ENCODE measurements at places on chromosomes 7 and 10. TPM values are rescaled to one million over a fixed set of nuclear protein-coding genes. Genes with fewer than 3 reads are reported as not detected.
A peak's percentile ranks its signal among the peaks of the same experiment; 100 is the strongest.

DNA sequence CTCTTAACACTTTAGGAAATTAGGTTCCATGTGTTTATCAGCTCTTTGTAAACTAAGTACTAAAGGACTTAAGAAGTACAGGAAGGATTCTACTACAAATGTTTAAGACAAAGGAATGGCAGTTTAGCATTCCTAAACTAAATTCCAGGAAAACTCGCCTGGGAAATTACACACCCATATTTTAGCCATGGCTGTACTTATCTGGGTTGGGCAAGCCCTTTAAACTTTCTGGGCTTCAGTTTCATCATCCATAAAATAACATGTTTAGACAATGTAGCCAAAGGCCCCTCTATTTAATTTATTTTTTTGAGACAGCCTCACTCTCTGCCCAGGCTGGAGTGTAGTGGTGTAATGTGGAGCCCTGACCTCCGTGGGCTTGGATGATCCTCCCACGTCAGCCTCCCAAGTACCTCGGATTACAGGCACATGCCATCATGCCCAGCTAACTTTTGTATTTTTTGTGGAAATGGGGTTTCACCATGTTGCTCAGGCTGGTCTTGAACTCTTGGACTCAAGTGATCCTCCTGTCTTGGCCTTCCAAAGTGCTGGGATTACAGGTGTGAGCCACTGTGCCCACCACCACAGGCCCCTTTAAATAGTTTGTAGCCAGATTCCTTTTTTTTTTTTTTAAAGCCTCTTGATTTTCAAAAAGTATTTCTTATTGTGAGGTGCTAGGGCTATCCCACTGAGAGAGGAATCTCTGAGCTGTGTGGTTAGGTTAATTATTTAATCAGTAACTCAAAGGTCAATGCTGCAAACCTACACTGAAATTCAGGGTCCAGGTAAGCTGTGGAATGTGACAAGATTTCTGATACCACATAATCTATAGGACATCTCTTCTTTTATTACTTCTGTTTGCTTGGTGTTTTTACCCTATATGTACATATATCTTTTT is 32.1 kb downstream of the TMEM60 start:
- peaks cover 11% of the 10 kb centered on the region for H3K4me1 ChIP-seq
- H3K4me3 ChIP-seq, result no peak overlapping the region
- H3K27ac ChIP-seq, result no peak overlapping the region

DNA sequence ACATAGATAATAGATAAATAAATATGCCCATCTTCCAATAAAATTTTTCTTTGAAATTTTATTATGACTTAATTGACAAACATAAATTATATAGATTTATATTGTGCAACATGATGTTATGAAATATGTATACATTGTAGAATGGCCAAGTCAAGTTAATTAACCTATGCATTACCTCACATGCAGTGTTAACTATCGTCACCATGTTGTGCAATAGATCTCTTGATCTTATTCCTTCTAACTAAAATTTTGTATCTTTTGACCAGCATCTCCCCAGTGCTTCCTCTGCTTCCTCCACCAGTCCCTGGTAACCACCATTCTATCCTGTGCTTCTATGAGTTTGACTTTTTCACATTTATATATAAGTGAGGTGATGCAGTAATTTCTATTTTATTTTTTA is 259.6 kb downstream of the SUGCT start:
- no peaks in the 10 kb centered on the region for H3K36me3 ChIP-seq
- H3K4me1 ChIP-seq, result no peaks in the 10 kb centered on the region
- no peak for DNase-seq
- H3K4me3 ChIP-seq, result no peak overlapping the region
- no peak overlapping the region for H3K27ac ChIP-seq

DNA sequence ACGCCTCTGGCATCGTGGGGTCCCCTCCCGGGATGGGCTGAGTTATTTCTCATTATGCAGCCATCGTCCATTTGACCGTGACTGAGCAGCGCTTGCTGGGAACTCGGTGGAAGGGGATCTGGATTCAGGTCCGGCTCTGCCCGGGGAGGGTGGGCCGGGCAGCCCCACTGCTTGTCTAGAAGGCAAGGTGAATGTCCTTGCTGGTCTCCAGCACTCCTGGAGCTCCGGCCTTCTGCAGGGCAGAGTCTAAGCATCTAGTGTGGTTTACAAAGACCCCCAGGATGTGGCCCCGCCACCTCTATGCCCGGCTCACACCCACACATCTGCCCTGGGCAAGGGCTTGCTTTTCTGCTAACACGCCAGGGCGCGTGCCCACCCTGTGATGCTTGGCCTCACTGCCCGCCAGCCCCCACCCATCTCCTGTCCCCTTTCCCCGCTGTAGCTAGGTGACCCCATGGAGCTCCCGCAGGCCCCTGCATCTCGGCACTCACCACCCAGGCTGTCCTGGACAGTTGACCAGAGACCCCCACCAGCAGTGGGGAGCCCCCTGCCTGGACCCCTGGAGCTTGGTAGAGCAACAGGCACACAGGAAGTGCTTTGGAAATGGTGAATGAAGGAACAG is 151.0 kb upstream of the CHST15 start:
- H3K36me3 ChIP-seq, result no peaks in the 10 kb centered on the region
- DNase-seq, result no peak
- no peaks in the 10 kb centered on the region for H3K27me3 ChIP-seq
- no peak overlapping the region for H3K4me3 ChIP-seq

- no peaks in the 10 kb centered on the region for H3K27me3 ChIP-seq
- no peak for DNase-seq
- no peak overlapping the region for H3K27ac ChIP-seq
- peaks cover 13% of the 10 kb centered on the region for H3K36me3 ChIP-seq
Measured at GRCh38 chr7:150566123-150566522, 1.1 kb upstream of the GIMAP4 start.

- no peaks in the 10 kb centered on the region for H3K4me1 ChIP-seq
- H3K27me3 ChIP-seq, result no peaks in the 10 kb centered on the region
- no peaks in the 10 kb centered on the region for H3K36me3 ChIP-seq
- no peak overlapping the region for H3K4me3 ChIP-seq
Measured at GRCh38 chr10:17801507-17801906, 7.6 kb upstream of the MRC1 start.

DNA sequence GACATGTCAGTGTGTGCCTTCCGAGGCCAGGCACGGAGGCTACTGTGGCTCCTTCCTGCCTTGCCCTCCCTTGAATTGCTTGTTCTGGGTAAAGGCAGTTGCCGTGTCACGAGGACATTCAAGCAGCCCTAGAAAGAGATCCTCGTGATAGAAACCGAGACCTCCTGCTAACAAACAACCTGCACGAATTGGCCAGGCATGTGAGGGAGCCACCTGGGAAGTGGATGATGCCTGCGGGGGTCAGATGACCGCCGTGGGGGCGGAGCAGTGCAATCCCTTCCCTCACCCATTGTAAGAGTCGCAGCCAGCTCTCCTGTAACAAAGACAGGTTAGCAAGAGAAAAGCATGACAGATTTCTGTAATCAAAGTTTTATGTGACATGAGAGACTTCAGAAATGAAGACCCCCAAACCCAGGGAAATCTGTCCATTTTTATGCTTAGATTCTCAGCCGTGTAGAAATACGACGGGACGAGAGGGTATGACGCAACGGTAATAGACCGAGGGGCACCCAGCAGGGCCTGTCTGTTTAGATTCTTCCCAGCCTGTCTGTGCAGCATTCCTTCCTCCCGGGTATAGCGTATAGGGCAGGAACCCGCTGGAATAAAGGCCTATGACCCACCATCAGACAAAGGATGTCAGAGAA is 241.7 kb downstream of the GATA3 start:
- H3K4me1 ChIP-seq, result no peaks in the 10 kb centered on the region
- DNase-seq, result no peak

- no peaks in the 10 kb centered on the region for H3K36me3 ChIP-seq
- no peak for DNase-seq
- H3K27me3 ChIP-seq, result no peaks in the 10 kb centered on the region
- H3K4me1 ChIP-seq, result no peaks in the 10 kb centered on the region
- H3K27ac ChIP-seq, result no peak overlapping the region
Measured at GRCh38 chr10:71632200-71632820, 87.3 kb downstream of the C10orf105 start.

- H3K36me3 ChIP-seq, result no peaks in the 10 kb centered on the region
- no peaks in the 10 kb centered on the region for H3K27me3 ChIP-seq
- H3K4me3 ChIP-seq, result no peak overlapping the region
- no peak overlapping the region for H3K27ac ChIP-seq
Measured at GRCh38 chr7:91320366-91321078, 56.3 kb downstream of the FZD1 start.

- no peak overlapping the region for H3K4me3 ChIP-seq
- no peak for DNase-seq
Measured at GRCh38 chr7:128948976-128949760, 11.4 kb downstream of the IRF5 start.

DNA sequence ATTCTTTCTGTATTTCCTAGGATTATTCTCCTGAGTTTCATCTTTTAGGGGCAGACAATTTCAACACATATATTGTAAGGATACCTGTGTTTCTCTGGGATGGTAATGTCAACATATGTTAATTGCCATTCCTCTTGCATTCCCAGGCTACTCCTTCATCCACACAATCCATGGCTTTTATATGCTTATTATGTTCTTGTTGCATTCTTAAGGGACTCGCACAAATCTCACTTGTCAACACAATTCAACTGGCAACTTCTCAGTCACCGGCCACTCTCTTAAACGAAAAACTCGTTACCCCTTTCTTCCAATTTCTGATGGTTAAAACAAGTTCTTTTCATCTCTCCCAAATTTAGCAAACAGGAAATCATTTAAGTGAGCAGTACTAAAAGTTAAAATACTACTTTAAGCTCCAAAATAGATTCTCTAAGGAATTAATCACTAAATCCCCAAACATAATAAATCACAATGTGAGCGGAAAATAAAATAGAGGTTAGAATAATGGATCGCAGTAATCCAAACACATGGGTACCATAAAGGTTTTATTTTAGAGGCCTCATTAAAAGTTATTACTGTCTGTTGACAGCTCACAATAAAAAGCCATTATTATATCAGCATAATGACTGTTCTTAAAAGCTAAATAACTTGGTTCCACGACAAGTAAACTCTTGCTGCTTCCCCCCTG is 223.2 kb downstream of the ELMO1 start:
- H3K36me3 ChIP-seq, result peaks cover 5% of the 10 kb centered on the region
- H3K27me3 ChIP-seq, result no peaks in the 10 kb centered on the region
- H3K4me3 ChIP-seq, result no peak overlapping the region
- no peak overlapping the region for H3K27ac ChIP-seq
- H3K4me1 ChIP-seq, result no peaks in the 10 kb centered on the region

- H3K27me3 ChIP-seq, result no peaks in the 10 kb centered on the region
- no peak for DNase-seq
- H3K36me3 ChIP-seq, result no peaks in the 10 kb centered on the region
- H3K4me3 ChIP-seq, result no peak overlapping the region
- no peak overlapping the region for H3K27ac ChIP-seq
Measured at GRCh38 chr7:19464241-19464640, 244.6 kb downstream of the POLR1F start.

DNA sequence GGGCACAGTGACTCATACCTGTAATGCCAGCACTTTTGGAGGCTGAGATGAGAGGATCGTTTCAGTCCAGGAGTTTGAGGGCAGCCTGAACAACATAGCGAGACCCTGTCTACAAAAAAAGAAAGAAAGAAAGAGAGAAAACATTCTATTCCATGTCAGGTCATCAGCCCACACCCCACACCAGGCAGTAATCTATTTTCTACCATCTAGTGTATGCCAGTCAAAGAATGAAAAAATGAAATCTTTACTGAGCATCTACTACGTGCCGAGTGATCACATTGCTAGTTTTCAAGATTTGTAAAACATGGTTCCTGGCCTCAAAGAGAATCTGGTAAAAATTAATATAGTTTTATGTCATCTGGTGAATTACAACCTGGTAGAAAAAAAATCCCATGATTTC is 3.1 kb upstream of the EPHB4 start:
- H3K4me1 ChIP-seq, result no peaks in the 10 kb centered on the region
- H3K27ac ChIP-seq, result no peak overlapping the region
- no peak for DNase-seq
- no peaks in the 10 kb centered on the region for H3K36me3 ChIP-seq
- H3K4me3 ChIP-seq, result no peak overlapping the region
- no peaks in the 10 kb centered on the region for H3K27me3 ChIP-seq

GRCh38 chr7:142098004-142098403 is 13.5 kb upstream of the MGAM2 start:
- no peak for DNase-seq
- no peaks in the 10 kb centered on the region for H3K27me3 ChIP-seq
- no peak overlapping the region for H3K4me3 ChIP-seq
- H3K27ac ChIP-seq, result no peak overlapping the region

GRCh38 chr10:1635340-1635739 is 102.0 kb downstream of the ADARB2 start:
- H3K36me3 ChIP-seq, result no peaks in the 10 kb centered on the region
- DNase-seq, result peak; percentile 42
- no peak overlapping the region for H3K27ac ChIP-seq
- H3K4me3 ChIP-seq, result no peak overlapping the region
- H3K27me3 ChIP-seq, result no peaks in the 10 kb centered on the region

DNA sequence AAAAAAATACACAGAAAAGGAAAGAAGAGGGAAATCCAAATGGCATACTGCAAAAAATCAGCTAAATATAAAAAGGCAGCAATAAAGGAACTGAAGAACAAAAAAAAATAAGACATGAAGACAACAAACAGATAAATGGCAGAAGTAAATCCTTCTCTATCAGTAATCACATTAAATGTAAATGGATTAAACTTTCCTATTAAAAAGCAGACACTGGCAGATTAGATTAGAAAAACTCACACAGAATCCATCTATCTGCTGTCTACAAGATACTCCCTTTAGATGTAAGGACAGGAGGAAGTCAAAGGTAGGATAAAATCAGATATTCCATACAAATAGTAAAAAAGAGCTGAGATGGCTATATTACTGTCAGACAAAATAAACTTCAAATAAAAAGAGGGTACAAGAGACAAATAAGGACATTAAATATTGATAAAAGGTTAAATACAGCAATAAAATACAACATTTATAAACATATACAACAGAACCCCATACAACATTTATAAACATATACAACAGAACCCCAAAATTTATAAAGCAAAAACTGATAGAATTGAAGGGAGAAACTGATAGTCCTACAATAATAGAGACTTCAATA is 51.4 kb downstream of the CFAP70 start:
- H3K4me3 ChIP-seq, result no peak overlapping the region
- no peak overlapping the region for H3K27ac ChIP-seq
- H3K36me3 ChIP-seq, result no peaks in the 10 kb centered on the region
- H3K4me1 ChIP-seq, result no peaks in the 10 kb centered on the region
- DNase-seq, result no peak

GRCh38 chr10:104337521-104337984 is 712 bp downstream of the ITPRIP start:
- no peaks in the 10 kb centered on the region for H3K4me1 ChIP-seq
- peak overlapping the region; percentile 100 for H3K27ac ChIP-seq
- peak overlapping the region; percentile 97 for H3K4me3 ChIP-seq
- no peaks in the 10 kb centered on the region for H3K27me3 ChIP-seq
- DNase-seq, result no peak

The CAMK1D gene
- 27.2 TPM for total RNA-seq
